Fibroblast of skin of scalp (primary cell): ENCODE measurements at places on chromosomes 4 and X.
A peak's percentile ranks its signal among the peaks of the same experiment; 100 is the strongest.

- peak; percentile 70 for DNase-seq
Measured at GRCh38 chr4:76950956-76951671, 1.6 kb downstream of the SEPTIN11 start.

DNA sequence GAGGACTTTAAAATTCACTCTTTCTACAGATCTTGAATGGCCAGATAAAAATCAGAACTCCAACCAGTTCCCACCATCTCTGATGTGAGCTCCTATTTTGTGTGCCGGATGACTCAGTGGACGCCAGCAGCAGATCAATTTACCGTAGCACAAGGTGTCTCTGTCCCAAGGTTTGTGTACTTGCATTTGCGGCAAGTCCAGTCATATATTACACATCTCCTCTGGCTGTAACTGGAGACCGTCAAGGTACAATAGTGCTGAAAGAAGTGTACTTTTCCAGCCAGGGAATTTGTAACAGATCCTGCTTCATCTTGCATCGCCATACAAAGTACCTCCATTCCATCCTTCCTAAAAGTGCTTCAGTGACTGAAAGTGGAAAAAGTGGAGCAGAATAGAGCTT lies 108.2 kb upstream of the SORBS2 start:
- DNase-seq: no peak

GRCh38 chrX:19487520-19488200 lies 27.6 kb downstream of the MAP3K15 start:
- DNase-seq: no peak

GRCh38 chr4:165748321-165748720 lies 124.7 kb upstream of the TLL1 start:
- DNase-seq: no peak

- no peak for DNase-seq
Measured at GRCh38 chr4:140672416-140672815, 83.8 kb downstream of the TBC1D9 start.

GRCh38 chr4:100289946-100290345 lies 99.7 kb upstream of the DDIT4L start:
- no peak for DNase-seq

- peak; percentile 4 for DNase-seq
Measured at GRCh38 chrX:56232221-56233082, at the start of gene KLF8. Gene KLF8, plus strand, starts transcription at chrX:56232356. Its CDS starts 979 bp downstream, at chrX:56233335.

GRCh38 chr4:109233570-109233969 lies 68.9 kb downstream of the COL25A1 start:
- DNase-seq: no peak

- DNase-seq: no peak
Measured at GRCh38 chr4:188242041-188242440, 102.8 kb downstream of the TRIML1 start.

DNA sequence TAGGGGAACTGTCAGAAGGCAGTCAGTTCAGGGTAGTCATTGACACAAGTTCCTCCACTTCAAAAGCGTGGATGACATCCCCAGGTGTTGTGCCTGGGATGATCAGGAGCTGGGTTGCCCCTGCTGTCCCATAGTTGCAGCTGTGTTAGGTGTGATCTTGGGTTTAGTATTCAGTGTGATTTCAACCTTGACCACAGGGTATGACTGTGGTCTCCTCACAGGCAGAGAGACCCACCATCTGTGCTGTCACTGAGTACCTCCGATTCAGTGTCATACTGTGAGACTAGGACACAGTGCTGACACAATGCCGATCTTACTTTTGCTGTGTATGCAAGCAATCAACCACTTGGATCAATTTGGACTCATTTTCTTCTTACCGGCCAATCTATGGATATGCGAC lies 25.2 kb downstream of the FOXR2 start:
- no peak for DNase-seq
